ENCODE measurements at places on chromosomes 3 and 15. TPM values are rescaled to one million over a fixed set of nuclear protein-coding genes. Genes with fewer than 3 reads are reported as not detected.

Gene CCDC39
- total RNA-seq, result not detected

Gene TFRC
- 84.6 TPM for total RNA-seq

Gene ERICH6
- 0.83 TPM for total RNA-seq

Gene STRIT1
- total RNA-seq, result not detected

Gene CACNA2D2
- total RNA-seq, result 0.13 TPM

Gene ATXN7
- 22.7 TPM for total RNA-seq

Gene LRRC34
- total RNA-seq, result 1.5 TPM

Gene TGM4
- not detected for total RNA-seq

Gene GCNT3
- 0.76 TPM for total RNA-seq

Gene IL17RC
- 36.5 TPM for total RNA-seq

Gene KCNMB2
- not detected for total RNA-seq

Gene CD80
- total RNA-seq, result not detected

Gene PCLAF
- total RNA-seq, result 7.9 TPM

Gene PTX3
- 51.8 TPM for total RNA-seq

Gene KLHDC8B
- total RNA-seq, result 17.9 TPM

DNA sequence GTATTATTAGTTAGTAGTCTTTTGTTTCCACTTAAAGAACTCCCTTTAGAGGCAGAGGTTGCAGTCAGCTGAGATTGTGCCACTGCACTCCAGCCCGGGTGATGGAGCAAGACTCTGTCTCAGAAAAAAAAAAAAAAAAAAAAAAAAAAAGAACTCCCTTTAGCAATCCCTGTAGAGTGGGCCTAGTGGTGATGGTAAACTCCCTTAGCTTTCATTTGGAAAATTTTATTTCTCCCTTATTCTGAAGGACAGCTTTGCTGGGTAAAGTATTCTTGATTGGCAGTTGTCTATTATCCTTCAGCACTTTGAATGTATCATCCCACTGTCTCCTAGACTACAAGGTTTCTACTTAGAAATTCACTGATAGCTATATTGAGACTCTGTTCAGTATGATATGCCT is 46.0 kb downstream of the RPL39L start:
- no peak for DNase-seq

GRCh38 chr3:131110087-131110486 is 83.4 kb downstream of the NEK11 start:
- DNase-seq, result no peak

GRCh38 chr15:43118829-43119228 is 13.0 kb upstream of the UBR1 start:
- DNase-seq, result no peak

GRCh38 chr3:178310949-178311348 is 225.3 kb upstream of the KCNMB2 start:
- DNase-seq, result no peak

- peak; percentile 30 for DNase-seq
Measured at GRCh38 chr3:46351646-46352045, 2.3 kb upstream of the CCR2 start.

DNA sequence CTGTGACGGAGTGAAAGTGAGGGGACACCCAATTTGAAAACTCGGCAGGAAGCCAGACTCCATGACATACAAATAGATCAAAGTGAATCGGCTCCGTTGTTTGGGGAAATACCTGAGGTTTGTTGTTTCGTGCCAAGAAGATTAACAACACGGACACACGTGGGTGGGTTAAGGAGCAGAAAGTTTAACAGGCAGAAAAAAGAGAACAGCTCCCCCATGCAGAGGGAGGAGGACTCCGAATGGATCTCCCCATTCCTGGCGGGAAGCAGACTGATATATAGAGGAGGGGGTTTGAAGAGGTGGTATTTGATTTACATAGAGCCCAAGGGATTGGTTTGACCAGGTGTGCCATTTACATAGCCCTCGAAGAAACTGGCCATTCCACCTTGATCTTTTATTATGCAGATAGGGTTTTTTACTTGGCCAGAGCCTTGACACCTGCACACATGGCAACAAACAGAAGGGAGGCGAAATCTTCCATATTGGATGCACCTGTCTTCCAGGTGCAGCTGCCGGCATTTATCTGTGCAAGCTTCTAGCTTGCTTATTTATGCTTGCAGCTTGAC is 4.8 kb upstream of the SACM1L start:
- DNase-seq, result no peak

DNA sequence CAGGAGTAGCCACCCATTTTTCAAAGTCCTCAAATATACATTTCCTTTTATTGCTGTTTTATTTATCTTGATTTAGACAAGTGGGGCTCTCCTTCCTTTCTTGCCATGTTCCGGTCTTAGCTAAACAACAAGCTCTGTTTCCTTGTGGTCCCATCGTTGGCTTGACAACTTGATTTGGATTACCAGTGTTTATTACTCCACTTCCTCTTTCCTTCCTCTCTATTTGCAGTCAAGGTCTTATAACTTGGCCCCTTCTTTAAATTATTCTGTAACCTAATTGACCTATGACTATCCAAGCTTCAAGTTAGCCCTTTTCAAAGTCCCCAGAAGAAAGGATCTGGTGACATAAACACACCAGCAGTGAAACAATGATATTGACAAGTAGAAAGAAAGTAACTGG is 130.6 kb upstream of the STT3B start:
- no peak for DNase-seq

- DNase-seq, result no peak
Measured at GRCh38 chr3:172202797-172203196, 163.4 kb downstream of the FNDC3B start.

- no peak for DNase-seq
Measured at GRCh38 chr3:134339331-134339730, 34.9 kb downstream of the AMOTL2 start.

DNA sequence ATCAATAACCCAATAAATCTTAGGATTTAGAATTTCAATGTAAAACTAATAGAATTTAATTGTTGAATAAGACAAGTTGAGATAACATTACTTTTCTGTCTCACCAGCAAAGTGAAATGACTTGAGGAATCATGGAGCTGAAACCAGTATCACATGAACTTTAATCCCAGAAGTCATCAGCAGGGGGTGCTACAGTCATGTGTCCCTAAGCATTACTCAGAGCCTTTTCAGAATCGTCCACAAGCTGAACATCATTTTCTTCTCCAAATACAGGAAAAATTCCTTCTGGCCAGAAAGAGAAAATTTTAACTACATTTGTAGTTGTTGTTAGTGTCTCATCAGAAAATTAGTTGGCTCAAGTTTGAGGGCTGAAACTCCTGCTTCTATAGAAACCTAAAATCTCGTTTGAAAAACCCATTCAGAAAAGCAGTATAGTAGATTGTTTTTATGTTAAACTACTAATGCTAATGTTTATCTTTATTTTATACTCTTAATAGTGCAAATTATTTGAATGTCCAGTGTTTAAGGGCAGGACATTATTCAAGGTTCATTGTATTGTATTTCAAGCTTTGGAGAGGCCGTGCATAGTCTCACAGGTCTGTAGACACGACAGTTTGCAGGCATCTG is 384.1 kb downstream of the PLOD2 start:
- no peak for DNase-seq

DNA sequence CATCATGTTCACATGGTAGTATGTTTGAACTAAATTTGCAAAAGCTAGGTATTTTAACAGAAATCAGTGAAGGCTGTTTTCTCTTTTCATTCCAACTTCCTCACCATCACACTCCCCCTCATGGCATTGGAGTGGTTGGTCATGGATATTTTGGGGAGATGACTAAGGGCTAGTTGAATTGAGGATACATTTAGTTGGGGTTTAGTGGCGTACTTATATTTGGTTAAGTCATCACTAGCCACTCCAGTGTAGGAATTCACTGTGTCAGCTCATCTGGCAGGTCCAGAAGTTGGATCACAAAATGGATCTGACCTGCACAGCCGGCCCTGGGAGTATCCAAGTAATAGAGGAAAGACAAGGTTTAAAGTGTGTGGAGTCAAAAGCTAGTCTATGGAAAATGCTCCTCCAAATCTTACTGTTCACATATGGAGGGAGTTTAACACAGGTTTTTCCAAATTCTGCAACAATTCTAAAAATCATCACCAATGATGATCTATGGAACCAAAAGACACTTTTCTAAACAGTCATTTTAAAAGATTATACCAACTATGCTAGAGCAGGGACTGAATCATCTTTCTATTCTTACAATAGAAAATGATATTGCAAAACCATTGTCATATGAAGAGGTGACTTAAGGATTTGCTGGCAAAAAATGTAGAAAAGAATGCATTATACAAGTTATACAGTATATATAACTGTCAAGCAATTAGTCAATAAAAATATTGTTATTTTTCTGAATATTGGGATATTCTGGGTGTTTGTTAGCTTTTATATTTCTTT is 247.8 kb upstream of the PEX5L start:
- DNase-seq, result no peak

DNA sequence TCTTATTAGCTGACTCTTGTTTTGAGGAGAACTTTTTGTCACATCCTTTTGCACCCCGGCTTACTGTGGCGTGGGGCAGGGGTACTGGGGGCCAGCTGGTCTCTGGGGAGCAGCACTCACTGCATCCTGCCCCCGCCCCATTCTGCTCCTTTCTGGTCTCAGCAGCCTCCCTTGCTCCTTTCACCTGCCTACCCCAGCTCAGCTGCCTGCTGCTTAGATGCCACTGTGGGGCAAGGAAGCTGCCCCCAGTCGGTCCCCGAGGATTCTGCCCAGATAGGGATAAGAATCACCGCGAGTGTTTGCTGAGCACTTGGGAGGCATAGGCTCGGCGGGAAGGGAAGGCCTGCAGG is 32.0 kb downstream of the APBA2 start:
- no peak for DNase-seq

DNA sequence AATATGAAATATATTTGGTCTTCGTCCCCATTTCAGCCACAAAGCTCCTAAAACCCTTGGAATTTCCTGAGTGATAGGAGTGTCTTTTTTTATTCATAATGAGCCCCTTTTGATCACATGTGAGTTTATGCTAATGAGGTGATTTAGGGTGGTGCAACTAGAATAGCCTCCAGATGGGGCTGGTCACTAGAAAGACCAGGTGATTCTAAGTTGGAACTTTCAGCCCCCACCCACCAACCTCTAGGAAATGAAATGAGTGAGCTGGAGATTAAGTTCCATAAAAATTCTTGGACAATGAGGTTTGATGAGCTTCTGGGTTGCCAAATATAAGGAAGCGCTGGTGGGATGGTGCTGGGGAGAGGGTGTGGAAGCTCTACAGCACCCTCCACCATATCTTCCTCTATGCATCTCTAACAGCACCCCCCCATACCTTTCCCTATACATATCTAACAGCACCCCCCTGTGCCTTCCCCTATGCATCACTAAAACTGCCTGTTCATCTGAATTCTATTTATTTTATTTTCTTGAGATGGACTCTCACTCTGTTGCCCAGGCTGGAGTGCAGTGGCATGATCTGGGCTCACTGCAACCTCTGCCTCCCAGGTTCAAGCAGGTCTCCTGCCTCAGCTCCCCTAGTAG is 2.1 kb upstream of the SMCO1 start:
- DNase-seq, result no peak

DNA sequence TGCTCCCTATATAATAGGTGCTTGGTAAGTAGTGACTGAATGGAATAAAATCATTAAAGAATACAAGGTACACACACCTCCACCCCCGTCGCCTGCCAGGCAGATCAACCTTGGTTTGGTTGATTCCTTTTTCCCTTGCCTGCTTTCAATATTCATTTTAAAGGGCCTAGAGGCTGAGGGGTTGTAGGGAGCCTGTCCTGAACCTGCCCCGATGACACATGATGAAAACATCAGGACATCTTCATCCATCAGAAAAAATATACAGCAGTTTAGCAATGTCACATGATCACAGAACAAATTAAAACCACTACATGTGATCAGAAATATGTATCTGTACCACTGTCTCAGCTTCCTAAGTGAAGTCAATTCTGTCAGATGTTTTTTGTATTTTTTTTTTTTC is 588.9 kb downstream of the FOXP1 start:
- no peak for DNase-seq

DNA sequence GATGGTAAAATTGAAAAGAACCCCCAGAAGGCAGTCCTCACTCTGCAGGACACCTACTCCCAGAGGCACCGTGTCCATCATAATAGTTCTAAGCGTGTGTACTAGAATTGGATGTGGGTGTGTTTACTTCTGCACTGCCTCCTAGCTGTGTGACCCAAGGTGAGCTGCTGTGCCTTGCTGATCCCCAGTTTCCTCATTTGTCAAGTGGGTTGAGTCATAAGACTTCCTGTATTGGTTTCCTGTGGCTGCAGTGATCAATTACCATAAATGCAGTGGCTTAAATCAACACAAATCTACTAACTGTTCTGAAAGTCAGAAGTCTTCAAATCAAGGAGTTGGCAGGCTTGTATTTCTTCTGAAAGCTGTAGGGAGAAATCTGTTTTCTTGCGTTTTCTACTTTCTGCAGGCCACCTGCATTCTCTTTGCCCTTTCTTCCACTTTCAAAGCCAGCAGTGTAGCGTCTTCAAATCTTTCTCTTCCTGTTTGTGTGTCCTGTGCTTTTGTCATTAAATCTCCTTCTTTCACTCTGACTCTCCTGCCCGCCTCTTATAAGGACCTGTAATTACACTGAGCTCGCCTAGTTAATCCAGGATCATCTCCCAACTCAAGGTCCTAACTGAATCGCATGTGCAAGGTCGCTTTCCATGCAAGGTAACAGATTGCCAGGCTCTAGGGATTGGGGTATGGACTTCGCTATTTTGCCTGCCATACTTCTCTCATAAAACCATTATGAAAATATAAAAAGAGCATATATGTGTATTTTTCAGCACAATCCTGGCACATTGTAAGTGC is 59.0 kb downstream of the RORA start:
- no peak for DNase-seq

DNA sequence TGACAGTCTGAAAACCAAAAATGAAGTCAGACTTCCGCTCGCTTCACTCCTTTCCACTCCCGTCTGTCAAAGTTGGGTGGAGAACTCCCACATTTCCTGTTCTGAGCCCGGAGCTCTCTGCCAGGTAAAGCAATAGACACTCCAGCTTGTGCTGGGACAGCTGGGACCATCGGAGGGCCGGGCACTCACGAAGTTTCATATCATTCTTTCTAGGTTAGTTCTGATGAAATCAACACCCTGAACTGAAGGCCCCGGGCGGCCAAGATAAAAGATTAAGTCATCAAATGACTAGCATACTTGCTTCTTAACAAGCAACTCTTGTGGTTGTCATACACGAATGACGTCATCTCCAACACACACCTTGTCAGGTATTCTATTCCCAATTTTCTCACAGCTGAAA is 42.1 kb downstream of the MAGI1 start:
- no peak for DNase-seq

GRCh38 chr3:33724256-33724655 is 6.2 kb upstream of the CLASP2 start:
- no peak for DNase-seq

DNA sequence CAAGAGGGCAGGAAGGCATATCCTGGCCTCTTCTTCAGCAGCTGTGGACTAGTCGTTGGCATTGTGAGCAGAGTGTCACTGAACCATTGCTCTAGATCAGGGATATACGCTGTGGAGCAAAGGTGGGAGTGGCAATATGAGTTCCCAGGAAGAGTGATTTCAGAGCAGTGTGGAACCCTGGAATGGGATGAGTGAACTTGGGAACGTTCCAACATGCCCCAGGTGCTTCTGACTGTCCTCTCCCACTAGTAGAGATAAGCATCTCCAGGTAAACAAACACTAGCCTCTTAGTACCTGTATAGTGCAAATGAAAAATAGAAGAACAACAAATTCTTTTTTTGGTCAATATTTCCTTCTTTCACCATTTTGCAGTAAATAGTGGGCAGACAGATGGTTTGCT is 123.6 kb upstream of the VEPH1 start:
- DNase-seq, result no peak
